ENCODE measurements at places on chromosomes 2 and 18. TPM values are rescaled to one million over a fixed set of nuclear protein-coding genes. Genes with fewer than 3 reads are reported as not detected.

- no peak for DNase-seq
Measured at GRCh38 chr2:178689808-178690207, 117.4 kb downstream of the TTN start.

Gene GALNT5
- total RNA-seq: not detected

Gene NBEAL1
- total RNA-seq: 8.3 TPM

Gene FAM237A
- not detected for total RNA-seq

- no peak for DNase-seq
Measured at GRCh38 chr18:9148203-9148552, 11.6 kb downstream of the ANKRD12 start.

Gene EMILIN2
- 3.3 TPM for total RNA-seq

Gene LRRTM1
- not detected for total RNA-seq

DNA sequence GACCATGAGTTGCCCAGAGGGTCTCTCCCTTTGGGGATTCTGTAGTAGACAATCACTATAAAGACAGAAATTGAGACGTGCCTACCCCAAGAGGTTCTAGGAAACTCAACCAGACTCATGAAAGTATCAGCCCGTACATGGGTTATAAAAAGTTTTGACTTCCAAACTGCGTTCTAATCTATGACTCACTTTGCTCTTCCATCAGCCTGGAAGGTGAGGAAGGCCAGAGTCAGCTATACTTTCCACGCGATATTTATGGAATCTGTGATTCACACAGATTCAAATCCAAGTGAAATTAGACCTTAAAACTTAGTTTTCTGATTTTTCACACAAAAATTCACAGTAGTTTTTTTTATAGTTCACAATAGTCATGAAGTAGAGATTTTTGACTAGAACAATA is 7.7 kb upstream of the LYPD1 start:
- DNase-seq: no peak

Gene MC5R
- not detected for total RNA-seq

GRCh38 chr2:62151306-62151638 is 44.6 kb upstream of the B3GNT2 start:
- no peak for DNase-seq

Gene PASK
- total RNA-seq: 87.9 TPM

- no peak for DNase-seq
Measured at GRCh38 chr18:59419386-59419785, 60.3 kb upstream of the LMAN1 start.

DNA sequence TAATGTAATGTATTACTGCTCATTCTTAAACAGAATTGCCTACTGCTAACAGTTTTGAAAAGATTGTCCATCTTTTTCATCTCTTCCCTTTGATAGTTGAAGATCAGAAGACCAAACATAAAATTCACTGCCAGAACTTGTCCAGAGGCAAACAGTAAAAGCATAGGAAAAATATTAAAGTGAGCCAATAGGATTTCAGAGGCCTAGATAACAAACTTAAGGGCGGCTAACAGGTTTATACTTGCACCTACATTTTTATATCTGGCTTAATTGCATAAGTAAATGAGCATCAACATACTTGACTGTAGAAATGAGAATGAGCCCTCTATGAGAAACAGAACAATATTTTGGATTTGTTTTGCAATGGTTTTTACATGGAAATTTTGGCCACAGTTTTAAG is 30.3 kb downstream of the ZC3H15 start:
- no peak for DNase-seq

Gene NYAP2
- not detected for total RNA-seq

Gene CYP27A1
- not detected for total RNA-seq

DNA sequence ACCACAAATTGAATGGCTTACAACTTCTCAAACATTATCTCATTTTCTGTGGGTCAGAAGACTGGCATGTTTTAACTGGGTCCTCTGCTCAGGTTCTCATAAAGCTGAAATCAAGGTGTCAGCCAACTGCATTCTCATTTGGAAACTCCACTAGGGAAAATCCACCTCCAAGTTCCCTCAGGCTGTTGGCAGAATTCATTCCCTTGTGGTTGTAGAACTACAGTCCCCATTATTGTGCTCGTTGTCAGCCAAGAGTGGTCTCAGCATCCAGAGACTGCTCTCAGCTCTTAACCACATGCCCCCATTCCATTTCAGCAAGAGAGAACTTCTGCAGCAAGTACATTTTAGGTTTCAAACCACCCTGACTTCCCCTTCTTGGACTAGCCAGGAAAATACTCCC is 12.2 kb downstream of the NOL4 start:
- DNase-seq: no peak

GRCh38 chr2:96542357-96542977 is 5.9 kb downstream of the ARID5A start:
- DNase-seq: no peak

GRCh38 chr18:48122376-48122775 is 191.9 kb upstream of the SMAD2 start:
- no peak for DNase-seq

- DNase-seq: no peak
Measured at GRCh38 chr18:51490860-51491259, 293.4 kb upstream of the MEX3C start.

- no peak for DNase-seq
Measured at GRCh38 chr2:101985101-101985792, 6.5 kb upstream of the IL1R2 start.

Gene KCNG2
- total RNA-seq: not detected

Gene VIT
- total RNA-seq: not detected

GRCh38 chr2:186460465-186460864 is 25.6 kb upstream of the ZC3H15 start:
- DNase-seq: no peak

- DNase-seq: no peak
Measured at GRCh38 chr2:215833531-215834162, 179.7 kb downstream of the MREG start.

DNA sequence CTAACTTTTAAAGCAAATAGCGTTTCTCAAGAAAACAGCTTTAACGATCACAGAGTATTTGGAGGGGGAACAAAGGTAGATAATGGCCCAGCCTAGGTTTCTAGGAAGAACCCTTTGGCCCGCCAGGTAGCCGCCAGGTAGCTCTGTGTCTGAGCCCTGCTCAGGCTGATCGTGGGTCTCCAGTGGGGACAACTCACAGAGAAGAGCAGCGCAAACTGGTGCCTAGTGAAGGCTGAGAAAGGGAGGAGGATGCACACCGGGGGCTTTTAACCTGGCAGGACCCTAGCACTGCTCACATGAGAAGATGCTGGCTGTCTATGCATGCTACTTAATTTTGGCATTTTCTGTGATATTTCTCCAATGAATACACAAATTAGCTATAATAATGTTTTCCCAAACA is 5.8 kb downstream of the NGEF start:
- no peak for DNase-seq

GRCh38 chr2:166803373-166804000 is 84.8 kb upstream of the XIRP2 start:
- DNase-seq: no peak

DNA sequence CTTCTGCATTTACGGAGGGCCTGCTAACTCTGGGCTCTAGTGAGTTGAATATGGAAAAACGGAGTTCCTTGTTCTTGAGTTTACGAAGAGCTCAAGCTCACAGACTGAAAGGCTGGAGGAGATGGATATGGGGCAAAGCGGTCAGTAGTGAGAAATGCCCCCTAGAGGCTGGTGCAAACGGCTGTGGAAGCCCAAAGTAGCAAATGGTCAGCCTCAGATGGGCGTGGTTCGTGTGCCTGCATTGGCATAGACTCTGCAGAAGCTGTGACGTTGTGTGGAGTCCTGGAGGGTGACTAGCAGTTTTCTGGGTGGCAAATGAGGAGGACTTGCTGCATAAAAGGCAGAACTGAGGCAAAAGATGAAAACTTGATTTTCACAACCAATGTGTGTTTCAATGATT is 93.6 kb upstream of the TWIST2 start:
- DNase-seq: no peak

Gene SERPINB7
- total RNA-seq: not detected

GRCh38 chr2:53505826-53506225 is 261.8 kb upstream of the CHAC2 start:
- DNase-seq: no peak

DNA sequence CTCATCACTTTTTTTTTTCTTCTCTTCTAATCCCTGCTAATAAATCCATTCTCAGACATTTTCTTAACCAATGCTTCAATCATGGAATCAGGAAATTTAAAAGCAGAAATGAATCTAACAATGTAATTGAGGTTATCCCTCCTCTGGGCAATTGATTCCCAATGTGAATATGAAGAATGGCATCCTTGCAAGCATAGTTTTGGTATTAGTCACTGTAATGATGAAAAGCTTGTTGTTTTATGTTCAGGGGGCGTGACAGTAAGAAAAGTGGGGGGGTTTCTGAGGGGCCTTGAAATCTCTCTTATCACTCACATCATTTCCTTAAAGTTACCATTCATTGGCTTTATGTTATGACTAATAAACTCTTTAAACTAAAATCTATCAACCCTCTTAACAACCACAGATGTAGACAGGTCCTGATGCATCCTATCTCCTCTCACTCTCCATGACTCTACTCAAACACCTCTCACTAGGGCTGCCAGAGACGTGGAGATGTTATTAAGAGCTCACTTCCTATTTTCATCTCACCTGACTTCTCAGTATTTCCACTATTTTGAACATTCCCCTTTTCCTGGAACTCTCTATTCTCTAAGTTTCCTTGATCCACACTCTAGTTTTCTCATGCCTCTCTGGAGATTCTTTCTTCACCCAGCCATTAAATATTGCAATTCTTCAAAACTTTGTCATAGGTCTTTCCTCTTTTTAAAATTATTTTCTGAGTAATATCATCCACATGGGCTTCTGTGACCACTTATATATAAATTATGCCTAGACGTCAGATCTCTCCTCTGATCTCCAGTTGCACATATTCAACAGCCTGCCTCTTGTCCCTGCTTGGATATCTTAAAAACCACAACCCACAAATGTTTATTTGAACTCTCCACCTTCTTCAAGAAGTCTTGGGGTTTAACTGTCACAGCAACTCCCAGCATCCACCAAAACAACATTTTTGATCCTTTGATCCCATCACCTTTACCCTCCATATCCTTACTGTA is 332.9 kb downstream of the CDH2 start:
- DNase-seq: no peak

DNA sequence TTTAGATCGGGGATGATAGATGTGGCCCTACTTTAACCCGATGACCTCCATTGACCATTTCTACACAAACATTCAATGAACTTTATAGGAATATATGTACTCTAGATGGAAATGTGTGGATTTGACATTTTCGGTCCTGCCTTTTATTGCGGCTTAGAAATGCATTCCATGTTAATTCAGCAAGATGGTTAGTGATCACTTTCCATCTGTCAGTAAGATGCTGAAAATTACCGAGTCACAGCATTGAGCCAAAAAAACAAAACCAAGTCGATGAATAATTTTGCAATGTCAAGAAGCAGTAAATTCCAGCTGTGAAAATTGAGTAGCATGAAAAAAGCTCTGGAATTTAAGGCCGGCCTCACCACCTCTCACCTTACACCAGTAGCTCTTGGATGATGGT is 1642.6 kb upstream of the NXPH2 start:
- no peak for DNase-seq

Gene C2orf81
- total RNA-seq: 2.9 TPM

Gene ALK
- not detected for total RNA-seq

Gene CFC1
- total RNA-seq: not detected

DNA sequence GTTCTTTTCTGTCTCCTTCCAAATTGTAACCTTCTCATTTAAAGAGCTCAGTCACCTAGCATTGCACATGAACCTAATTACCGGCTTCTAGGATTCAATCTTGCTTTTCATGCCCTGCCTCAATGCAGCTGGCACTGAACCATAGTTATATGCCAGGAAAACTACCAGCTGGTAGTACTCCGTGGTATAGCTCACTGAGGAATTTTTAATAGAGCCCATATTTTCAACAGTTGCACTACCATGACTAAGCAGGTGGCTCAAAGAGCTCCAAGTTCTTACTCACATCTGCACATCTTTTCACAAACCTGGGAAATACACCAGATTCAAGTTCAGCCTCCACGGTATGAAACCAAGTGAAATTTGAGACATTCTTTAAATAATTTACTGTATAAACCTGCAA is 363.5 kb downstream of the GRB14 start:
- no peak for DNase-seq

- no peak for DNase-seq
Measured at GRCh38 chr2:17735864-17736263, 17.7 kb downstream of the SMC6 start.

Gene DHRS9
- total RNA-seq: not detected

Measured in CD4-positive, alpha-beta T cell (primary cell).